ENCODE measurements at places on chromosomes 13 and 19.
A peak's percentile ranks its signal among the peaks of the same experiment; 100 is the strongest.

- no peak for DNase-seq
These were observed 34.9 kb upstream of the METTL21C start for GRCh38 chr13:102729560-102730270.

- no peak for DNase-seq
These were observed 147.3 kb downstream of the KCNRG start for GRCh38 chr13:50162567-50162966.

DNA sequence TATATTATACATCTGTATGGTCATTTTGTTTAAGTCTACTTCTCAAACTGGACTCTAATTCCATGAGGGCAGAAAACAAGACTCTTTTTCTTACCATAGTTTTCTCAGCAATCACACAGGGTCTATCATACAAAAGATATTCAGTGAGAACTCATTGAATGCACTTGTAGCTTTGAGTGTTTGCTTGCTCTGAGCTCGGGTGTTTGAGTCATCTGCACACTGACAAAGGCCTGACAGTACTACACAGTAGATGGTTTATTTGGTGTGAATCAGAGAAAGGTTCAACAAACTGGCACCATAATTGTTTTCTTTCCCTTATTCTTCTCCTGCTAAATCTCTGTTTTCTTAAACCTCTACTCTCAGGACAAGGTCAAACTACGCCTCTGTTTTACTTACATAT, 586.4 kb downstream of the LMO7 start:
- DNase-seq, result no peak

DNA sequence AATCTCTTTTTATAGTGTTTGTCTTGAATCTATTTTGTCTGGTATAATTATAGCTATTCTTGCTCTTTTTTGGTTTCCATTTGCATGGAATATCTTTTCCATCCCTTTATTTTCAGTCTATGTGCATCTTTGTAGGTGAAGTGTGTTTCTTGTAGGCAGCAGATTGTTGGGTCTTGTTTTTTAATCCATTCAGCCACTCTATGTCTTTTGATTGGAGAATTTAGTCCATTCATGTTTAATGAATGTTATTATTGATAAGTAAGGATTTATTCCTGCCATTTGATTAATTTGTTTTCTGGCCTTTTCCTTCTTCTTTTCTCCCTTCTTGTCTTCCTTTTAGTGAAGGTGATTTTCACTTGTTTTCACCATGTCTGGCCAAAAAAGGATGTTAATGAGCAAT, 11.7 kb upstream of the ZDHHC20 start:
- DNase-seq, result no peak

- DNase-seq, result no peak
These were observed 25.9 kb downstream of the RCBTB2 start for GRCh38 chr13:48507021-48507420.

GRCh38 chr13:73625562-73626339, 508.5 kb downstream of the KLF12 start:
- DNase-seq, result no peak

DNA sequence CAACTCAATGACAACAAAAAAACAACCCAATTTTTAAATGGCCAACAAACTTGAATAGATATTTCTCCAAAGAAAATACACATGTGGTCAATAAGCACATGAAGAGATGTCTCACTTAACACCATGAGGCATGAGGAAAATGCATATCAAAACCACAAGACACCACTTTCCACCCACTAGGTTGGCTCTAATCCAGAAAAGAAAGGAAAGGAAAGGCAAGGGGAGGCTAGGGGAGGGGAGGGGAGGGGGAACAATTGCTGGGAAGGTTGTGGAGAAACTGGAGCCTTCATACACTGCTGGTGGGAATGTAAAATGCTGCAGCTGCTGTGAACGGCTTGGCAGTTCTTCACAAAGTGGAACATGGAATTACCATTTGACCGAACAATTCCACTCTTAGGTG, 854.3 kb downstream of the UQCRFS1 start:
- no peak for DNase-seq

GRCh38 chr19:1672038-1672768, 19.8 kb upstream of the TCF3 start:
- DNase-seq, result peak; percentile 46

- no peak for DNase-seq
These were observed 7.3 kb upstream of the INAFM1 start for GRCh38 chr19:47267350-47267759.

DNA sequence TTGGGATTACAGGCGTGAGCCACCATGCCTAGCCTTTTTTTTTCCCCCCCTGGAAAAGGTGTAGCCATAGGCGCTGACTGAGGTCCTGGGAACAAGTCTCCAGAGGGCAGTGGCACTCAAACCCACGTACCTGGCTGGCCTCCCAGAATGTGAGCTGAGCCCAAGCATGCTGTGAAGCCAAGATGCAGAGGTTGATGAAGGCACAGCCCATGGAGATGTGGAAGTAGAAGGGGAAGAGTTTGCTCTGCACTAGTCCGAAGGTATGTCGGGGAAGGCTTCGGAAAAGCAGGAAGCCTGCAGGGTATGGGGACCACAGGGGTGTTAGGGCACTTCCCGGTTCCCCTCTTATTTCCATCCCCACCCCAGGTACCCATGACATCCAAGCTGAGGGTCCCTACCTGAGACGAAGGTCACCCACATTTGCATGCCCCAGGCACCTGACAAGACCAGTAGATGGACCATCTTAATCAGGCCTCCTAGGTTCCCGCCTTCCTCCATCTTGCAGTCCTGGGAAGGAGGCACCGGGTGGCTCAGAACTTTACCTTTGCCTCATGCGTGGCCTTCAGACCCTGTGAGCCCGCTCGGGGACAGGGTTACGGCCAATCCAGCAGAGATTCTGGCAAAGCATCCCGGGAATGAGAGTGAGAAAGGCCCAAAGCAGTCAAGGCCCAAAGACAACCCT, 805 bp downstream of the TMEM205 start:
- no peak for DNase-seq

GRCh38 chr19:11814700-11815035, 595 bp downstream of the ZNF440 start:
- DNase-seq, result no peak

GRCh38 chr13:19023115-19023514, 158.5 kb downstream of the TUBA3C start:
- DNase-seq, result no peak

DNA sequence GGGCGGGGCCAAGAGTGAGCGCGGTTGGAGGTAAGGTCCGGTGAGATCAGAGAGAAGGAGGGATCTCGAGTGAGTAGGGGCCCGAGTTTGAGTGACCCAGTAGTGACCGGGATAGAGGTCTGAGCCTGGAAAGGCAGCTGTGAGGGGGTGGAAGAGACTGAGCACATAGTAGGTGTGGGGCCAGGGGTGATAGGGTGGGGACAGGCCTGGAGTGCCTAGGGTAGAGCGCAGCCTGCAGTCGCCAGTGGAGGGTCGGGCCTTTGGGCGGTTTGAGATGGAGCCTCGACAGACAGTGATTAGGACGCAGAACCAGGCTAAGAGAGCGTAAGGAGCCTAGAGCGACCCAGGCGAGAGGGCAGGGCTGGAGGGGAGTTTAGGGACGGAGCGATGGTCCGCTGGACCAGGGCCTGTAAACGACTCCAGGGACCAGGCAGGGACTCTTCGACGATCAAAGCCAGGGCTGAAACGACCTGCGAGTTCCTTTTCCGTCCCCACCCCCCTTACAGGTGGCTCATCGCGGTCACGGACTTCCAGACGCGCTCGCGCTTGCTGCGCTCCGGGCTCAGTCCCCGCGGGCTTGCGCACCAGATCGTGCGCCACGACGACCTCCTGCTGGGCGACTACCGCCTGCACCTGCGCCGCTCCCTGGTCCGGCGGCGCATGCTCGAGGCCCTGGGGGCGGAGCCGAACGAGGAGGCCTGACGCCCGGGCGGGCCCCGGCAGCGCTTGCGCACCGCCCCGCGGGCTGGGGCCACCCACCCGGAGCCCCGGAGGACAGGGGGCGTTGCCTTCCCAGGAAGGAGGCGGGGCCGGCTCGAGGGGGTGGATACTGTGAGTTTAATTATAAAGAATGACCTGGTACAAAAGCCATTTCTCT, 9.4 kb downstream of the C19orf81 start:
- peak; percentile 27 for DNase-seq

GRCh38 chr19:22603518-22604440, 30.3 kb upstream of the ZNF492 start:
- no peak for DNase-seq

DNA sequence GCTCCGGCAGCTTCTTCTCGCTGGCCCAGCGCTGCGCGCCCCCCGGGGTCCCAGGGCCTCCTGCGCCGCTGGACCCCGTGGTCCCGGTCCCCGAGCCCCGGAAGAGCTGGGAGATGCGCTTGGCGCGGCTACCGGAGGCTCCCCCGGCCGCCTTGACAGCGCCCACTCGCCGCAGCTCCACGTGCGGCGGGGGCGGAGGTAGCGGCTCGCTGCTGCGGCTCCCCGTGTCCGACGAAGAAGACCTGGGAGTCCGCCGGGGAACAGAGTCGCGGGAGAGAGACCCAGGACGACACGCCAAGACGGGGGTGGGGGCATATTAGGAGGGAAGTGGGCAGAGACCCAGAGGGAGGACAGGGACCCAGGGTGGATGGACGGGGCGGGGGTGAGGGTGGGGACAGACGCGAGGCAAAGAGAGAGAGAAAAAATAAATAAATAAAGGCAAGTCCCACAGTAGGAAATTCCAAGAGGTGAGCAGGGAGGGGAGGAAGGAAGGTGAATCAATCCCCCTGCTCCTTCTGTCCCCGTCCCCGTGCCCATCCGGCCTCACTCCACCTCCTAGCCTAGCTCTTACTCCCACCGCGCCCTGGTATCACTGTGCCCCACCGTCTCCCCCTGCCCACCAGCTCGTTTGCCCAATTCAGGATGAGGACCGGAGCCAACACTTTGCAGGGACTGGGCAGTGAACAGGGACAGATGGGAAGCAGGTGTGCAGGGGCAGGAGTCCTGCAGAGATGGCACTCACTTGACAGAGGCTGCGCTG, 826 bp downstream of the RASIP1 start:
- no peak for DNase-seq

GRCh38 chr19:35048911-35049411, 7.4 kb downstream of the HPN start:
- no peak for DNase-seq

DNA sequence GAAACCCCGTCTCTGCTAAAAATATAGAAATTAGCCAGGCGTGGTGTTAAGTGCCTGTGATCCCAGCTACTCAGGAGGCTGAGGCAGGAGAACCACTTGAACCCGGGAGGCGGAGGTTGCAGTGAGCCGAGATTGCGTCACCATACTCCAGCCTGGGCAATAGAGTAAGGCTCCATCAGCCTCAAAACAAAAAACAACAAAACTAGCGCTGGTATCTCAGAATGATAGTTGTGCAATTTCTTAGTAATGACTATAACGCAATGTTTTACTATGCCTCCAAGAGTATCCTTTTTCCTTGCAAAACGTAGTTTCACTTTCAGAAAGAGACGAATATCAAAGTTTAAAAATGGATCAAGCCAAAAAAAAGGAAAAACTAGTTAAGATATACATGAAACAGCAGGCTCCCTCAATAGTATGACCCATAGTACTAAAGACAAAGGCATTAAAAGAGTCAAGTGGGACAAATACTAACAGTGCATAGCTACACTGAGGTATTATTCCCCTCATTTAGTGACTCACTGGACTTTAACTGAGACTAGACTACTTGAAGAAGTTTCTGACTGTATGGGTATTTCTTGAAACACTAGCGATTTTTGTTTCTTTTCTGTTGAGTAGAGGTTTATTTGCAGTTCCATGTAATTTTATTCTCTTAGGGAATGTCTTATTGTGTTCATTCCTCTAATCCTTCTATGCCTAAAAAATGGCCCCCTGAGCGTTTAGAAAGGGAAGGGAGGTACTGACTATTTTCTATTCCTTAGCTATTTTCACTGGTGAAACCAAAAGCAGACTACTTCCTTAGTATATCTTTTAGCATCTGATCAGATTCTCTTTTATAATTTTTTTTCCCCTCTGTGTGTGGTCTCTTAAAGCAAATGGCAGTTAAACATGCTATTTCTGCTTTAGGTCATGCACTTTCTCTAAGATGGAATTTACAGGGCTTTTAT, 10.4 kb upstream of the ITM2B start:
- no peak for DNase-seq

GRCh38 chr13:52061587-52061986, 37.1 kb downstream of the UTP14C start:
- DNase-seq, result no peak

DNA sequence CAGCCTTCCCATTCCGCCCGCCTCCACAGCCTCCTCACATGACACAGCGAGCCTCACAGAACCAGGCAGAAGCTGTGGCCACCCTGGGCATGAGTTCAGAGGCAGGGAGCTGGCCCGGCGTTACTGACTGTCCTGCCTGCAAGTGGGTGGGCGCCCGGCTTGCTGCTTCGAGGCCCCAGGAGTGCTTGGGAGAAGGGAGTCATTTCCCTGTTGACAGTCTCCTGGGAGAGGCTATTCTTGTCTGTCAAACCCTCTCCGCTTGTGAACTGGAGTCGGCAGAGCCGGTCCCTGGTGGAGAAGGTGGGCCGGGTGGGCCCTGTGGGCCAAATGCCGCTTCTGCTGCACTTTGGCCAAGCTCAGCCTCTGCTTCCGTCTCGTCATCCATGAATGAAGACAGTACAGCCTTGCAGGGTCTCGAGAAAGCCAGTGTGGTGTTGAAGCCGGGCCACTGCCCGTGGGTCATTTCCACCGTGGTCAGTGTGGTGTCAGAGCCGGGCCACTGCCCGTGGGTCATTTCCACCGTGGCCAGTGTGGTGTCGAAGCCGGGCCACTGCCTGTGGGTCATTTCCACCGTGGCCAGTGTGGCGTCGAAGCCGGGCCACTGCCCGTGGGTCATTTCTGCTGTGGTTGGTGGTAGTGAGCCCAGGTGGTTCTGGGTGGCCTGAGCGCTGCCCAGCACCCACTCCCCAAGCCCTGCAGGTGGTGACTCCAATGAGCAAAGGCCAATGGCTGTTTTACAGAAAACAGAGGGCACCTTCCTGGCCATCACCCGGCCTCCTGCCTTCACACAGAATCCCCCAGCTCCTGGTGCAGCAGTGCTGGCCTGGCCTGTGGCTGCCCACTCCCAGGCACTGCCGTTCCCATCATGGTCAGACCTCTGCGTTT, 13.5 kb upstream of the F7 start:
- DNase-seq, result no peak

GRCh38 chr13:113851480-113851803, 12.4 kb downstream of the GAS6 start:
- DNase-seq, result no peak

DNA sequence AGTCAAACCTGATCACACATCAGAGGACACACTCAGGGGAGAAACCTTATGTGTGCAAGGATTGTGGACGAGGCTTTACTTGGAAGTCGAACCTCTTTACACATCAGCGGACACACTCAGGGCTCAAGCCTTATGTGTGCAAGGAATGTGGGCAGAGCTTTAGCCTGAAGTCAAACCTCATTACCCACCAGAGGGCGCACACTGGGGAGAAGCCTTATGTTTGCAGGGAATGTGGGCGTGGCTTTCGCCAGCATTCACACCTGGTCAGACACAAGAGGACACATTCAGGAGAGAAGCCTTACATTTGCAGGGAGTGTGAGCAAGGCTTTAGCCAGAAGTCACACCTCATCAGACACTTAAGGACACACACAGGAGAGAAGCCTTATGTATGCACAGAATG, 8.2 kb upstream of the ZNF527 start:
- no peak for DNase-seq
